A375 (cell line): ENCODE measurements at places on chromosomes 3 and 15. TPM values are rescaled to one million over a fixed set of nuclear protein-coding genes. Genes with fewer than 3 reads are reported as not detected.

The ZNF654 gene
- 5.8 and 6.0 TPM in 2 replicates for total RNA-seq

The AGBL1 gene
- not detected in 2 replicates for total RNA-seq

The AADACL2 gene
- not detected in 2 replicates for total RNA-seq

The FAM43A gene
- total RNA-seq = 26.0 and 28.2 TPM in 2 replicates

The GOLGA8H gene
- 0.15 and 0.32 TPM in 2 replicates for total RNA-seq

The HESX1 gene
- total RNA-seq = 0.80 and 1.9 TPM in 2 replicates

The THRB gene
- total RNA-seq = 9.2 and 12.8 TPM in 2 replicates

The SLC38A3 gene
- 0.34 and 0.53 TPM in 2 replicates for total RNA-seq

The TRPM1 gene
- not detected in 2 replicates for total RNA-seq

The KLF15 gene
- 5.8 and 8.3 TPM in 2 replicates for total RNA-seq

The FETUB gene
- total RNA-seq = not detected in 2 replicates

The WDR72 gene
- 10.9 and 11.0 TPM in 2 replicates for total RNA-seq

The LSAMP gene
- 2.4 and 3.0 TPM in 2 replicates for total RNA-seq

The LDHAL6B gene
- not detected in 2 replicates for total RNA-seq

The NANOGP8 gene
- total RNA-seq = 0.64 TPM in 1 of 2 replicates, not detected in the other

The IGSF10 gene
- 0.32 and 0.38 TPM in 2 replicates for total RNA-seq

The TRAT1 gene
- not detected in 2 replicates for total RNA-seq

The SATB1 gene
- total RNA-seq = 15.2 and 24.8 TPM in 2 replicates

The SLC12A8 gene
- 1.2 and 2.6 TPM in 2 replicates for total RNA-seq

The ALS2CL gene
- total RNA-seq = 5.1 and 8.0 TPM in 2 replicates

The NME9 gene
- total RNA-seq = 0.19 TPM in 1 of 2 replicates, not detected in the other

The BCL2A1 gene
- total RNA-seq = 4.1 and 4.7 TPM in 2 replicates

The PCSK6 gene
- 1.2 and 1.5 TPM in 2 replicates for total RNA-seq

The ROPN1B gene
- 7.4 and 8.2 TPM in 2 replicates for total RNA-seq

The HOMER2 gene
- 16.3 and 18.2 TPM in 2 replicates for total RNA-seq

The SCAANT1 gene
- total RNA-seq = 5.6 TPM in 1 of 2 replicates, not detected in the other

The PLAAT1 gene
- 1.2 and 1.5 TPM in 2 replicates for total RNA-seq

The TLE3 gene
- 26.4 and 31.9 TPM in 2 replicates for total RNA-seq

The ARHGAP31 gene
- 3.6 and 3.8 TPM in 2 replicates for total RNA-seq

The CGNL1 gene
- total RNA-seq = 0.08 TPM in 2 replicates

The DNAJC17 gene
- total RNA-seq = 61.7 and 79.5 TPM in 2 replicates

The AP3B2 gene
- total RNA-seq = 2.5 and 3.0 TPM in 2 replicates

The KBTBD13 gene
- total RNA-seq = not detected in 2 replicates

The UNC13C gene
- total RNA-seq = 0.03 TPM in 1 of 2 replicates, not detected in the other

The LRRIQ4 gene
- not detected in 2 replicates for total RNA-seq

The CILP gene
- total RNA-seq = not detected in 2 replicates

The MCF2L2 gene
- 0.38 and 0.42 TPM in 2 replicates for total RNA-seq

The CCDC14 gene
- 45.3 and 57.0 TPM in 2 replicates for total RNA-seq

The GADL1 gene
- total RNA-seq = not detected in 2 replicates

The KY gene
- 0.16 TPM in 1 of 2 replicates, not detected in the other for total RNA-seq

The ATP2B2 gene
- under 0.01 TPM in 1 of 2 replicates, not detected in the other for total RNA-seq

The ECE2 gene
- total RNA-seq = not detected in 2 replicates

The GHSR gene
- total RNA-seq = not detected in 2 replicates

The SQOR gene
- total RNA-seq = 1.2 and 2.3 TPM in 2 replicates

The DUOXA2 gene
- not detected in 2 replicates for total RNA-seq

The MESP2 gene
- total RNA-seq = 0.74 and 0.98 TPM in 2 replicates

The TLR9 gene
- not detected in 2 replicates for total RNA-seq

The DENND6A gene
- 21.3 and 22.6 TPM in 2 replicates for total RNA-seq

The TM4SF18 gene
- 5.0 and 5.3 TPM in 2 replicates for total RNA-seq

The KNL1 gene
- 25.2 and 26.9 TPM in 2 replicates for total RNA-seq
